T follicular helper cell (primary cell): ENCODE measurements at places on chromosomes 1 and 21.

- no peak for DNase-seq
These were observed 375.0 kb upstream of the RUNX1 start for GRCh38 chr21:35424122-35424521.

GRCh38 chr1:212301580-212301979, 16.4 kb downstream of the PPP2R5A start:
- no peak for DNase-seq

GRCh38 chr1:8816831-8817411, 519 bp downstream of the RERE start:
- no peak for DNase-seq

DNA sequence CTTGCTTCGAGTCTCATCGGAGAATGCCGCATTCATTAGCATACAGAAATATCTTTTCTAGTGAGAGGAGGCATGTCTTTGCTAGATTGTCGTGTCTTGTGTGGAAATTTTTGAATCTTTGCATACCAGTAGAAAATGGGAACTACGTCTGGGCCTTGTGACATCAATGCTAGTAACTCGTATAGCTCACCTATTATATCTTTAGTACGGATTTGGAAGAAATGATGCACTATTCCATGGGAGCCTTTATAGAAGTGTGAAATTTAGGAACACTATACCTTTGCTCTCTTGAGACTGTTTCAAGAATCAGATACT, 835 bp downstream of the UHMK1 start:
- no peak for DNase-seq

DNA sequence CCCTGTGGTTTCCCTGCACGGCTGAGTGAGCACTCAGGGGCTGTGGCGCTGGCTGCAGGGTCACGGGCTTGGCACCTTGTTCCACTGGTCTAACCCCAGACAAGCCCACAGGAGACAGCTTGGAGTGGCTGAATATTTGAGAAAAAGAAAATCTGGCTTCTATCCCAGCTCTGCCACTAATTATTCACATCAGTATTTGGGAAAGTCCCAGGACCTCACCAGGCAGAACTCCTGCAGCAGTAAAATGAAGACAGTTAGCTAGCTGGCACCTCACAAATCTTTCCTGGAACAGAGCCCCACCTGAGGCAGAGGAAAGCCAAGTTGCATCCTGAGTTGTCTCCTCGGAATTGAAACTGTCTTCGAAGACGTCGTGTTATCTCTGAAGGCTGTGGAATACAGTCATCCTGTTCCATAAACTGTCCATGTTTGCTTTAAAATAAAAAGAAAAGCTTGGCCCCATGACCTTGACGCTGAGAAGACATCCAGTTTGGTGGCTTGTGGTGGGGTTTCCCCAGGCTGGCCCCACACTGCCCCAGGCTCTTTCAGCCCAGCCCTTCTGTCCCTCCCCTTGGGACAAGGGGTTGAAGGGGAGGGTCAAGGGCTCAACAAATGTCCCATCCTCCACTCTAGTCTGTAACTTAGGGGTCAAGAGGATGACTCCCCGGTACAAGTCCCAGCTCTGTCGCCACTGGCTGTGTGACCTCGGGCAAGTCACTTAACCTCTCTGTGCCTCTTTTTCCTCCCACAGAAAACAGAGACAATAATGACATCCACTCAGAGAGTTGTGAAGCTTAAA, 93.8 kb upstream of the TMPRSS2 start:
- DNase-seq, result no peak

- no peak for DNase-seq
These were observed 169.3 kb upstream of the NR5A2 start for GRCh38 chr1:199858171-199858570.

DNA sequence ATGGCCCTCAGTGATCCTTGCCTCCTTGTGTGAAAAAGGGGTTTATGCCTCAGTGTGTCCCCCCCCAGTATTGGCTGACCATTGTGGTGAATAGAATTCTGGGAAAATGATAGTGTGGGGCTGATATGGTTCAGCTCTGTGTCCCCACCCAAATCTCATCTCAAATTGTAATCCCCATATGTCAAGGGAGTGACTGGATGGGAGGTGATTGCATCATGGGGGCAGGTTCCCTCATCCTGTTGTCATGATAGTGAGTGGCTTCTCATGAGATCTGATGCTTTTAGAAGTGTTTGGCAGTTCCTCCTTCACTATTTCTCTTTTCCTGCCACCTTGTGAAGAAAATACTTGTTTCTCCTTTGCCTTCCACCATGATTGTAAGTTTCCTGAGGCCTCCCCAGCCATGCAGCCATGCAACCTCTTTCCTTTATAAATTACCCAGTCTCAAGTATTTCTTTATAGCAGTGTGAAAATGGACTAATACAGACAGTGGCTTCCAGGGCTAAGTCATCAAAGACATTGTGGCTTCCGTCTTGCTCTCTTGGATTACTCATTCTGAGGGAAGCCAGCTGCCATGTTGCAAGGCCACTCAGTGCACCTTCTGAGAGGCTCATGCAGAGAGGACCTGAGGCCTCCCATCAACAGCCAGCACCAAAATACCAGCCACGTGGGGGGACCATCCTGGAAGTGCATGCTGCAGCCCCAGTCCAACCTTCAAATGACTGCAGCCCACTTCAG, 40.6 kb upstream of the SOD1 start:
- DNase-seq, result no peak

- DNase-seq, result no peak
These were observed 35.1 kb downstream of the MSTO1 start for GRCh38 chr1:155645034-155645598.

DNA sequence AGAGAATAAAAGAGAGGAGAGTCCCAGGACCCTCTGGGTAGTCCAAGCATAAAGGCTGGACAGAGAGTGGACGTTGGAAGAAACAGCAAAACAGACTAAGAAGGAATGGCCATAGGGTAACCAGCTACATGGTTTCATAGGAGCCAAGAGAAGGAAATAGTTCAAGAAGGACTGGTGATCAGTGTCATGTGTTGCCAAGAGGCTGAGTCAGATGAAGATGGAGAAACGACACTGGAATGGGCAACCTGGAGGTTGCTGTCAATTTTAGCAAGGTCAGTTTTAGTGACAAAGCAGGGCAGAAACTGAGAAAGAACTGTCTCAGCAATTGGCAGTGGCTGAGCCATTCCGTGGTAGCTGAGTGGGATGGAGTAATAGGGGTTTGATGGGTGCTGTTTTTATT, 41.4 kb downstream of the HMGB4 start:
- DNase-seq, result no peak

DNA sequence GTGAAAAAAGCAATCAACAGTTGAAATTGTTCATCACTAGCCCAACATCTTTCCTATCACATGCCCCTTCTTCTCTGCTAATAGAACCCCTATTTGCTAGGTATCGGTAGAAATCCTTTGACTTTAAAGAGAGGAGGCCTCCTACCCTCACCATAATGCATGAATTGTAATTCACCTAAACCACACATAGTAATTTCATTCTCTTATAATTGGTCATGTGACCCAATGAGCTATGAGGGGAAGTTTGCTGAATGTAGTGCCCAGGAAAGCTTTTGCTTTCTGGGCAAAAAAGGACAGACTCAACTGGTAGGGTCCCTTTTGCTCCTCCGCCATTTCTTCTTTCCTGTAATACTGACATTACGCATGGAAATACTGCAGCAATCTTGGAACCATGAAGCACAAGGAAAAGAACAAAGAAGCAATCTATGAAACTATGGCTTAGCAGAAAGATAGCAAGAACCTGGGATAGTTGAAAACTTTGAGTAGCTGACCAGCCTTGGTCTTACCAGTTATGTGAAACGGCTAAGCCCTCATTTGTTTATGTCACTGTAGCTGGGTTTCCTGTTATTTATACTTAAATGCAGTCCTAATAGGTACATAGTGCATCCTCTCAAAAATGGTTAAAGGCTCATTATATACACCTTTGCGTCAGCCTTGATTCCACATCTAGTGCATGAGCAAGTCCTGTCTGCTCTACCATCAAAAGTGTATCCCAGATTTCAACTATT, 10.2 kb upstream of the CHI3L2 start:
- no peak for DNase-seq

DNA sequence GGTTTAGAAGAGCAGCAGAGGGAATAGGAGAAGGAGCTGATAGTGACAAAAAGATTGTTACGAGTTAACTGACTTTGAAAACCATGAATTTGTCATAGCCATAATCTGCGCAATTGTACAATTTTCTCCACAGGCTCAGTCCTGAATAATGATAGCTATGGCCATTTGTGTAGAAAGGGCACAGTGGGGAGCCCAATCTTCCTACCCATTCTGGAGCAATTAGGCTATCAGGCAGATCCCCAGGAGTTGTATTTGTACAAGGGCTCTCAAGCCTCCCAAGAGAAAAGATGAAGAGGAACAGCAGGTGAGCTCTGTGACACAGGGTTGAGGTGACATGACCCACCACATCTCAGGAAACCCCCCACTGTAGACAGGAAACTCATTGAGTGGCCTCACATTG, 42.1 kb upstream of the SAMD13 start:
- no peak for DNase-seq

GRCh38 chr1:17400725-17401341, 28.8 kb downstream of the PADI6 start:
- no peak for DNase-seq

DNA sequence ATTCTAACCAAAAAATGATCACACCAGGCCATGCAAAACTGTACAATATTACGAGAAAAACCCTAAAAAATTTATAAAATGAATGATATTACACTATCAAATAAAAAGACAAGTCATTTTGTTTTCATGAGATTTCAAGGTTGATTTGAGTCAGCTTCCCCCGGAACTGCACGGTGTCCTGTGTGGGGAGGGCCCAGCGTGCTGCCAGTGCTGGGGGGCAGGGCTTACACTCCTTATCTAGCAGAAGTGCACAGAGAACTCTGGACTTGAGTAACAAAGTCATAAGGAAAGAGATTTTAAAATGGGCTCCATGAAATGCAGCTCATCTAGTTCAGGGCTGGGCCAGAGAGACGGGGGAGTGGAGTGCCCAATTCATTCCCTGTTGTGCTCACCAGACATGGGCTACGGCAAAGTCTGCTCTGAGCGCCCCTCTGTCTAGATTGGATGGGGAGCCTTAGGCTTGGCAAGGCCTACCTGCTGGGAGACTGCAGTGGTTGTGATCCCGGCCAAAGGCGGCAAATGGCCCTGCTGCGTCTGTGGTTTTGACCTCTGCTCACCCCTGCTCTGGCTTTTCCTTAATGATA, 50.1 kb downstream of the COQ8A start:
- DNase-seq, result no peak

GRCh38 chr21:36512971-36513370, 33.0 kb upstream of the CLDN14 start:
- no peak for DNase-seq

GRCh38 chr1:243230914-243231313, 24.2 kb downstream of the CEP170 start:
- no peak for DNase-seq

DNA sequence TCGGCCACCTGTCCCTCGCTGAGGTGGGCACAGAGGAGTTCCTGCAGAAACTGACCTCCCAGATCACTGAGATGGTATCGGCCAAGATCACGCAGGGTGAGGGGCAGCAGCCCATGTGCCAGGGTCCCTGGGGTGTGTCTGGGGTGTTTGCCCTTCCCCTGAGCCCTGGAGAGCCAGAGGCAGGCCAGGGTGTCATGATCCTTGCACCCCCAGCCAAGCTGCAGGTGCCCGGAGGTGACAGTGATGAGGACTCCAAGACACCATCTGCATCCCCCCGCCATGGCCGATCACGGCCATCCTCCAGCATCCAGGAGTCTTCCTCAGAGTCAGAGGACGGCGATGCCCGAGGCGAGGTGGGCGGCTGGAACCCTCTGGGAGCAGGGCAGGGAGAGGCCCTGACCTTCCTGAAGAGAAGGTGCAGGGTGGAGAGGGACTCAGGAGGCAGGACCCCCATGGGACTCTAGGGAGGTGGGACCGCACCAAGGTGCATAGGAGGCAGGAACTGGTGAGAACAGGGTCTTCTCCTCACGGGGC, 69.5 kb downstream of the TRIM11 start:
- DNase-seq, result no peak

- no peak for DNase-seq
These were observed 58.2 kb upstream of the FOXD3 start for GRCh38 chr1:63264161-63264560.

DNA sequence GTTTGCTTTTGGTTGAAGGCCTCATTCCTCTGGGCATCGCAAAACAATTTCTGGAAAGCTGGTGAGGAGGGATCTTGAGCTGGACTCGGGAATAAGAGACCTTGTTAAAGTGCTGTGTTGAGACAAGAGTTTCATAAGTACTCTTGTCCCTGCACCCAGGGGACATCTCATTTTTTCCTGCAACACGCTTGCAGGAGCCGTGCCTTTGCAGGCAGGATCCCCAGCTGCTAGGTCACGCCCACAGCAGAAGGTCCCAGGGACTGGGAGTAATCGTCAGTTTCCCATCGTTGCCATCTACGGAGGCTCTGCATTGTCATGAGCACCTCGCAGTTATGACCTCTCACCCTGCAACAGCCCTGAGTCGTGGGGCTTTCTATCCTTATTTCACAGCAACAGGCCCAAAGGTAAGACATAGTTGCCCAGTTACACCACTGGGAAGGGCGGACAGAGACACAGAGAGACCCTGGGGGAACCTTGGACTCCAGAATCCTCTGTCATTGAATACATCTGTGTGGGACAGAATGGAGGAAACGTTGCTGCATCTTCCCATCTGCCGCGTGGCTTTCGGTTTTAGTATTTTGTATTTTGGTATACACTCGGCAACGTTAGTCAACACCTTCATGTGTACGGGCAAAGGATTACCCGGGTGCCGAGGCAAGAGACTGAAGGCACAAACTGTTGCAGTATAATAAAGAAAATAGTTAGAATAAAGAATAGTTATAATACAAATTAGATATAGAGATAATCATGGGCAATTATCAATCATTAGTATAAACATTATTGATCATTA, 60.4 kb upstream of the DMRTB1 start:
- no peak for DNase-seq

GRCh38 chr1:22880174-22880601, 92.5 kb downstream of the LACTBL1 start:
- no peak for DNase-seq

GRCh38 chr1:234527346-234527745, 48.4 kb upstream of the TARBP1 start:
- DNase-seq, result no peak

GRCh38 chr1:61287734-61288133, 205.4 kb downstream of the NFIA start:
- no peak for DNase-seq

GRCh38 chr1:179779645-179780272, 36.7 kb downstream of the FAM163A start:
- DNase-seq, result no peak

GRCh38 chr1:212293579-212293978, 8.4 kb downstream of the PPP2R5A start:
- no peak for DNase-seq

- DNase-seq, result no peak
These were observed 51.5 kb upstream of the WNT2B start for GRCh38 chr1:112457241-112457640.

- no peak for DNase-seq
These were observed 7.3 kb upstream of the CA6 start for GRCh38 chr1:8938232-8938999.

DNA sequence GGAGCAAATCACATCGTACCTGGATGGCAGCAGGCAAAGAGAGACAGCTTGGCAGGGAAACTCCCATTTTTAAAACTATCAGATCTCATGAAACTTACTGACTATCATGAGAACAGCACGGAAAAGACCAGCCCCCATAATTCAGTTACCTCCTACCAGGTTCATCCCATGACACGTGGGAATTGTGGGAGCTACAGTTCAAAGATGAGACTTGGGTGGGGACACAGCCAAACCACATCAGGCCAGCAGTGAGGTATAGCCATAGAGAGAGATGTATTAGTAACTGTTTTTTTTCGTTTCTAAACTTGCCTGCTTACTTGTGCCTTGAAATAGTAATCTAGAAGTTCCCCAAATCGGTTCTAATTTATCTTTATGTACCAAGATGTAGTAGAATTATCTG, 48.9 kb downstream of the AK4 start:
- no peak for DNase-seq
